ENCODE measurements at places on chromosomes 4 and X.

DNA sequence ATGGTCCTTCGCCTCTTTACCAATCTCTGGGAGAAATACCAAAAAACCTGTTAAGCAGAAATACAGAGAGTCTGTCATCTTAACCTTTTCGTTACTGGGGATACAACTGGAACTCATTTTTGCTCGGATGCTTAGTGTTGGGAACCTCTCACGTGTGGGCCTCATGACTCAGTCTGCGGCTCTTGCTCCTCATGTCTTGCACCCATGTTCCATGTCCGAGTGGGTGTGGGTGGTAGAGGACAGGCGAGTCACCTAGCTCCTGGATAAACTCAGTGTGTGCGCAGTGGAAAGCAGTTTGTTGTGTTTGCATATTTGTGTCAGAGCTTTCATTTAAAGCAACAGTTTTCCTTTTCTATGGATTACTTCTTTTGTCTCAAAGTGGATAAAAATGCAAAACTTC lies 70.6 kb downstream of the TNIP2 start:
- no peak for DNase-seq

DNA sequence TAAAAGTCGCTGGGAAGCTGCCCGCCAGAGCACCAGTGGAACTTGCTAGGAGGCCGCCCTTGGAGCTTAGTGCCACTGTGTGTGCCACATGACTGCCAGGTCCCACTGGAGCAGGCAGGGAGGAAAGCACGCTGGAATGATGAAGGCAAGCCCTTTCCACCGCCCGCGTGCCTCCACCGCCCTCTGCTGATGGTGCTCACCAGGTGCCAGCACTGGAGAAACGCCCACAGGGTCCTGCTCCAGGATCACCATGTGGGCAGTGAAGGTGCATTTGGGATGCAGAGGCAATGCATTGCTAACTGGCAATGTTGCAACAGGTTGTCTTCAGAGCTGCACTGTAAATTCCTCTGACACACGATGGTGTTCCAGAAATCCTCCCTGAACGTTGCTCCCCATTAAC lies 76.3 kb downstream of the SHROOM2 start:
- DNase-seq, result no peak

GRCh38 chr4:109553130-109553529 lies 6.9 kb upstream of the MCUB start:
- no peak for DNase-seq

GRCh38 chr4:7649741-7650531 lies 215.2 kb upstream of the PSAPL1 start:
- peak; percentile 21 for DNase-seq

DNA sequence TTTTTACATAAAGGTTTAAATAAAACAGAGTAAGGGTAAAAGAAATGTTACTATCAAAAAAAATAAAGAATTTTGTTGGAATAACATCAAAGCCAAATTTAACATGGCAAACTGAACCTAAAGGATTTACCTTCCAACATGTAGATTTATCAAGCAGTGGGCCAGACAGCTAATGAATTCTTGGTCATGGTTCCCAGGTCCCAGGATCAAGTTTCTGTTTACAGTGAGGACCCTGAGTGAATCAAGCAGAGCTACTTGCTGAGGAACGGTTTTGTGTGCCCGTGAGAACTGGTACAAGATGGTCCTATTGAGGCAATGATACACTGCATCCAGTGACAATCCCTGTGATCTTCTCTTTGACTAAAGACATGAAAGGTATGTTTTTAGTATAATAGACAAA lies 157.1 kb downstream of the CDS1 start:
- DNase-seq, result no peak

- no peak for DNase-seq
Observed at GRCh38 chrX:53321230-53321942, 40.0 kb upstream of the IQSEC2 start.

- peak; percentile 49 for DNase-seq
Observed at GRCh38 chrX:140572724-140573123, 67.9 kb upstream of the SOX3 start.

- DNase-seq, result no peak
Observed at GRCh38 chr4:140116442-140117104, 37.4 kb downstream of the MAML3 start.

GRCh38 chrX:115968436-115969252 lies 201.9 kb upstream of the AGTR2 start:
- DNase-seq, result no peak

DNA sequence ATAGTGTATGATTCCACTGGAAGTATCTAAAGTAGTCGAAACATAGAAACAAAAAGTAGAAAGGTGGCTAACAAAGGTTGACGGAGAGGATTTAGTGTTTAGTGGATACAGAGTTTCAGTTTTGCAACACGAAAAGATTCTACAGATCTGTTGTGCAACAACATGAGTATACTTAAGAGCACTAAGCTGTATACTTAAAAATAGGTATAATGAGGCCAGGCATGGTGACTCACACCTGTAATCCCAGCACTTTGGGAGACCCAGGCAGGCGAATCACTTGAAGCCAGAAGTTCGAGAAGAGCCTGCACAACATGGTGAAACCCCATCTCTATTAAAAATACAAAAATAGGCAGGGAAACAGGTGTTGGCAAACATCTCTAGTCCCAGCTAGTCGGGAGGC lies 7.9 kb upstream of the ATRX start:
- DNase-seq, result no peak

GRCh38 chr4:158722291-158722916 lies 792 bp downstream of the PPID start:
- peak; percentile 33 for DNase-seq

DNA sequence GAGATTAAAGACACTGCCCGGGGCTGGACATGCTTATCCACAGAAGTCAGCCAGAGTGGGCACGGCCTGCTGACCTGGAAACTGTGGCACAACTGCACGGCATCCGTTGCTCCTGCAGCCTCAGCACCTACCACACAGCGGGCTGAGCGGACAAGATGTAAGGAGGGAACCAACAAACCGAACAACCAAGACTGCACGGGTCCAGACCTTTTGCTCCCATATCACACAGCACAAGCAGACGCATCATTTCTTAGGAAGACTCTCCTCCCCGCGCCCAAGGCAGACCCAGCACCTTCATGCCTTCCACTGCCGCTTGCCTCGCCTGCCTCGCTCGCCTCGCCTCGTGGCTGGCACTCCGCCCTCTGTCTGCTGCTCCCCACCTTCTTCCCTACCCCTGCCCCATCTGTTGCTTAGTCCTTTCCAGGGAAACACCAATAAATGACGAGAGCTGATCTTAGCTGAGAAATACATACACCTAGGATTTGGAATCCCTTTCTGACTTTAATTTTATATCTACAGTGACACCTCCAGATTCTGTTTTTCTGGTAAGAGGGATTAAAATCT lies 79.0 kb downstream of the AFAP1 start:
- DNase-seq, result no peak

GRCh38 chr4:138035781-138036258 lies 206.3 kb downstream of the SLC7A11 start:
- DNase-seq, result peak; percentile 84

- DNase-seq, result no peak
Observed at GRCh38 chr4:47855350-47855749, 17.5 kb upstream of the CORIN start.

DNA sequence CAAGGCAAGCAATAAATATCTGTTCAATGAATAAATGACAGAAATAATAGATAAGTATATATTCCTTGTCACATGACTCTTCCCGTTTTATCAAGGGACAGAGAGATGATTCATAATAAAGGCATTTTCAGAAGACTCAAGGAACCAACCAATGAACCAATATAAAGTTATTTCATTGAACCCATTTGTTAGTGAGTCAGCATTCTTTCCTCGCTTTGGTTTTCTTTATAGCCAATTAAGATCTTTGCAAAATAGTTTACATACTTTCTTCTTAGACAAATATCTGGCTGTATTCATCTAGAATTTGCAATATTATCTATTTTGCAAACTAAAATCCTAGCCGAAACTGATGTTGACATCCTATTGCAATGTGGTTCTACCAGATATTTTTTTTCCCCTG lies 269.4 kb downstream of the IL15 start:
- DNase-seq, result no peak

- DNase-seq, result no peak
Observed at GRCh38 chrX:73849073-73849472, 286.1 kb downstream of the CHIC1 start.

DNA sequence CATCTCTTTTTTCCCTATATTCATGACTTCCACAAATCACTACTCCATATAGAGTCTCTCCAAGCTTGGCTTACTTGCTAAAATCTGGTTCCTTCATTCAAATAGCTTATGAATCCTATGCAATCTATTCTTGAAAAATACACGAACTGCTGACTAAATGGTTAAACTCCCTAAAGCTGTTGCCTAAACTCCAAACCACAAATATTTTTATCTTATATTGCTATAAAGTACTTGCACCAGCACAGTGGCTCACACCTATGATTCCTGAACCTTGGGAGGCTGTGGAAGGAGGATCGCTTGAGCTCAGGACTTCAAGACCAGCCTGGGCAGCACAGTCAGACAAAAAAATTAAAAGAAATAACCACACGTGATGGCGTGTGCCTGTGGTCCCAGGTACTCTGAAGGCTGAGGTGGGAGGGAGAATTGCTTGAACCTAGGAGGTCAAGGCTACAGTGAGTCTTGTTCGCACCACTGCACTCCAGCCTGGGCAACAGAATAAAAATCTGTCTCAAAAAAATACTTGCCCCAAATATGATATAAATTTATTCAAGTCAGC lies 2.2 kb downstream of the FBXO8 start:
- DNase-seq, result no peak

- DNase-seq, result no peak
Observed at GRCh38 chrX:117010243-117010642, 547.5 kb upstream of the CT83 start.

DNA sequence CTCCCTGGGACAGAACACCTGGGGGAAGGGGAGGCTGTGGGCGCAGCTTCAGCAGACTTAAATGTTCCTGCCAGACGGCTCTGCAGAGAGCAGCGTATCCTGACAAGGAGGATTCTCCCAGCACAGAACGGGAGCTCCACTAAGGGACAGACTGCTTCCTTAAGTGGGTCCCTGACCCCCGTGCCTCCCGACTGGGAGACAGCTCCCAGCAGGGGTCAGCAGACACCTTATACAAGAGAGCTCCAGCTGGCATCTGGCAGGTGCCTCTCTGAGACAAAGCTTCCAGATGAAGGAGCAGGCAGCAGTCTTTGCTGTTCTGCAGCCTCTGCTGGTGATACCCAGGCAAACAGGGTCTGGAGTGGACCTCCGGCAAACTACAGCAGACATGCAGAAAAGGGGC lies 44.5 kb upstream of the FAAH2 start:
- DNase-seq, result no peak

- no peak for DNase-seq
Observed at GRCh38 chrX:42933187-42933586, 155.2 kb upstream of the PPP1R2C start.

- no peak for DNase-seq
Observed at GRCh38 chrX:139751053-139751452, 43.1 kb upstream of the MCF2 start.

DNA sequence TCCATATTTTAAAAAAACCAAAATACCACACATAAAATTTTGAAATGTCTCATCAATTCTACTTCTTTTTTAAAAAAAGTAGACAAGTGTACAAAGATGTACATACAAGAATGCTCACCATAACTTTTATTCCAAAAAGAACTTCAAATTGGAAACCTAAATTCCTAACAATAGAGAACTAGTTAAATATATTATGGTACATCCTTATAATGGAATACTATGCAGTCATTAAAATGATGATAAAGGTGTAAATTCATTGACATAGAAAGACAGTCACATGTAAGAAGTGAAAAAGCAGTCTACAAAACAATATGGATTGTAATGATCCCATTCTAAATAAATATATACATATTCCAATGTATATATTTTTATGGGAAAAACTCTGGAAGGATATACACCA lies 31.0 kb downstream of the RPS6KA3 start:
- no peak for DNase-seq

DNA sequence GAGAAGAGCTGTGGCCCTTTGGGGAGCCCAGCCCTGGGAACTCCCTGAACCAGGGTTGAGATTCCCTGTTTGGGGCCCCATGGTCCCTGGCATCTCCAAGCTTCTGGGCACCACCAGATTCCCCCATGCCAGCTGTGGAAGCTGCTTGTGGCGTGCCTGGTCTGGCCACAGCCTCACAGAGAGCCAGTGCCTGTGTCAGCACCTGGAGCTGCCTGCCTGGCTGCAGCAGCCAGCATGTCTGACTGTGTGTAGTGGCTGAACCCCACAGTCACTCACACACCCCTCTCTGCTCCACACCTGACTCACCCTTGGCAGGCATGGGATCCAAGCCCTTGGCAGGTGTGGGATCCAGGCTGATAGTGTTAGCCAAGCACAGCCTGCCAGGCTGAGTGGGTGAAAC lies 97.2 kb upstream of the GALNTL6 start:
- no peak for DNase-seq

DNA sequence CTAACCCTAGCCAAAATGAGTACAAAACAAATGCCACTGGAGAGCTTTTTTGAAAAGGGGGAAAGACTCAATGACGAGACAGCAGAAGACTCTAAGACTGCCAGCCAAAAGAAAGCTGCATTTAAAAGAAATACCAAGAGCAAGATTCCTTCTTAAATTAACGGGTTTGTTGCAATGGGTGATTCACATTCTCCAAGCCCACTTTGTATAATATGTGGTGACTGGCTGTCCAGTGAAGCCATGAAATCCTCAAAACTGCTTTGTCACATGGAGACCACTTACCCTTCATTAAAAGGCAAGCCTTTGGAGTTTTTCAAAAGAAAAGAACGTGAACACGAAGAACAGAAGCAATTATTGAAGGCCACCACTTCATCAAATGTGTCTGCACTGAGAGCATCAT lies 68.2 kb downstream of the MRPL1 start:
- DNase-seq, result no peak

GRCh38 chr4:147782087-147782781 lies 50.3 kb downstream of the ARHGAP10 start:
- DNase-seq, result peak; percentile 49

- DNase-seq, result no peak
Observed at GRCh38 chr4:152512483-152512882, 23.4 kb downstream of the FBXW7 start.

DNA sequence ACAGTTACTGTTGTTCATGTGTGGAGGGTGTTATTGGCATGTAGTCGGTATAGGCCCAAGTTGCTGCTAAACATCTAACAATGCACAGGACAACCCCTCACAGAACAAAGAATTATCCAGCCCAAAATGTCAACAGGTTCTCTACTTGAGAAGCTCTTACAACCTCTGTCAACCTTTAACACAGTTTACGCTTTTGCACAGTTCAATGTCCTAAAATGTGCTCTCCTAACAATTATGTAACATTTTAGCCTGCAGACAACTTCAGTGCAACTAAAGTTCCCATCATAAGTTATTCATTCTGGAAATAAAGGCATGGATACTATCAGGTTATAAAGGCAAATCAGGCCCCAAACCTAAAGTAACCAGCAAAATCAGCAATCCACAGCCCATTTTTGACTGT lies 66.2 kb downstream of the ASB9 start:
- DNase-seq, result no peak

GRCh38 chr4:4395849-4396627 lies 9.1 kb downstream of the NSG1 start:
- DNase-seq, result peak; percentile 27

GRCh38 chr4:57492251-57492878 lies 382.2 kb upstream of the IGFBP7 start:
- DNase-seq, result no peak
